ENCODE measurements at places on chromosomes 13 and 19. TPM values are rescaled to one million over a fixed set of nuclear protein-coding genes. Genes with fewer than 3 reads are reported as not detected.

LILRA1 gene
- total RNA-seq: 0.16 TPM

ZNF878 gene
- total RNA-seq: 0.31 TPM

NRTN gene
- not detected for total RNA-seq

TMEM205 gene
- total RNA-seq: 28.7 TPM

YJU2 gene
- total RNA-seq: 16.2 TPM

MAG gene
- total RNA-seq: 0.47 TPM
